Right forelimb (tissue), 1 donor: ENCODE measurements at places on chromosomes 13 and 19.

DNA sequence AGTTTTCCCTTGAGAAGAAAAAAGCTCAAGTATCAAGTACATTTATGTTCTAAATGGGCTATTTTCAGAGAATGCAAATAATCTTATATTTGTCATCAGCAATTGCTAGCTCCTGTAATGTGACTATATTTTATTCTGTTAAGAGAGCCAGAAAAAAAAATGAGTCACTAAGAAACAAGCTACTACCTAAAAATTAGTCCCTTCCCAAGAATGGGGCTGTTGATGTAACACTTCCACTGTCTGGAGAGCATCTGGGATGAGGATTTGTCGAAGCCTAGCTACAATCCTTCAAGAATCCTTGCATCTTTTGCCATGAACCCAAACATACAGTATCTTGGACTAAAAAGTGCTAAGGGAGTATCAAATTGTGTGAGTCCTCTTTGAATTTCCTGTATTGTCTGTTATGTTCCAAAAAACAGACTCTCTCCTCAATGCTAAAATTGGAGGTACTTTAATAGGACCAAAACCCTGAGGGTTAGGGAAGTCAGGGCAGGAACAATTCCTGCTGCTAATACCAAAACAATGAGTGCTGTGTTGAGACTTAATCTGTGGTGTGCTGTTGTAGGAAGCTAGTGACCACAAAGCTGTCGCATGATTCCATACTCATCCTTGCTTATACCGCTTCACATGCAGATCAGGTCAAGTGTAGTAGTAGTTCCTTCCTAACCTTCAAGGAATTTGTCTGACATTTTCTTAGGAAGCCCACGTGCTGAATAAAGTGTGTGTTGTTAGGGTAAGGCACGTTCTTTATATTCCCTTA, 4.9 kb upstream of the ZC3H13 start:
- DNase-seq = no peak

DNA sequence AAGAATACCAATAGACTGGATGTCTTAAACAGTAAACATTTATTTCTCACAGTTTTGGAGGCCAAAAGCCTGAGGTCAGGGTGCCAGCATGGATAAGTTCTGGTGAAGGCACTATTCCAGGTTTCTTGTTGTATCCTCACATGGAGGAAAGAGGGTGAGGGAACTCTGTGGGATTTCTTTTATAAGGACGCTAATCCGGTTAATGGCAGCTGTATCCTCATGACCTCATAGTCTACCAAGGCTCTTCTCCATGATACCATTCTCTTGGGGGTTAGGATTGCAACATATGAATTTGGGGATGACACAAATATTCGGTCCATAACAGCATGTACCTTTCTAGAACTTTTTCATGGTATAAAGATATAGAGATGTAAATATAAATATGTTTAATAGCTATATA, 412.0 kb downstream of the LMO7 start:
- DNase-seq = no peak

DNA sequence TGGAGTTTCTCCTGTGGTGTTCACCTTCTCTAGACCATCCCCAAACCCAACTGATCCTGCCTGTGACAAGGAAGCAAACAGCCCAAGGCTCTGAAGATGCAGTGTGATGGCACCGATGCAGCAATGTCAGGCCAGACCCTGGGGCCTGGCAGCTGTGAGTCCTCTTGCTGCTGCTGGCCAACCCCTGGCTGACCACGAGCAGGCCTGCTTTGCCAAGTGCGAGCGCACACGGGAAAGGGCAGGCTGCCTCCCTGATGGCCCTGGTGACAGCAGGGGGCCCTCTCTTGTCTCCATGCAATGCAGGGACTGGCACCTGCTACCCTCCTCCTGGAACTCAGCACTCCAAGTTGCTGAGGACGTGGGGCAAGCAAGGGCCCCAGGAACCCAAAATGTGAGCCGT, 5.4 kb upstream of the VSTM2B start:
- no peak for DNase-seq

- peak; percentile 87 for DNase-seq
Observed at GRCh38 chr19:38003438-38004185, 96.6 kb downstream of the SIPA1L3 start.
